CD4-positive, alpha-beta memory T cell (primary cell): ENCODE measurements at places on chromosomes 2 and 18. TPM values are rescaled to one million over a fixed set of nuclear protein-coding genes. Genes with fewer than 3 reads are reported as not detected.

Gene GORASP2
- total RNA-seq = 82.4 TPM

Gene CTAGE1
- not detected for total RNA-seq

Gene SOX11
- not detected for total RNA-seq

DNA sequence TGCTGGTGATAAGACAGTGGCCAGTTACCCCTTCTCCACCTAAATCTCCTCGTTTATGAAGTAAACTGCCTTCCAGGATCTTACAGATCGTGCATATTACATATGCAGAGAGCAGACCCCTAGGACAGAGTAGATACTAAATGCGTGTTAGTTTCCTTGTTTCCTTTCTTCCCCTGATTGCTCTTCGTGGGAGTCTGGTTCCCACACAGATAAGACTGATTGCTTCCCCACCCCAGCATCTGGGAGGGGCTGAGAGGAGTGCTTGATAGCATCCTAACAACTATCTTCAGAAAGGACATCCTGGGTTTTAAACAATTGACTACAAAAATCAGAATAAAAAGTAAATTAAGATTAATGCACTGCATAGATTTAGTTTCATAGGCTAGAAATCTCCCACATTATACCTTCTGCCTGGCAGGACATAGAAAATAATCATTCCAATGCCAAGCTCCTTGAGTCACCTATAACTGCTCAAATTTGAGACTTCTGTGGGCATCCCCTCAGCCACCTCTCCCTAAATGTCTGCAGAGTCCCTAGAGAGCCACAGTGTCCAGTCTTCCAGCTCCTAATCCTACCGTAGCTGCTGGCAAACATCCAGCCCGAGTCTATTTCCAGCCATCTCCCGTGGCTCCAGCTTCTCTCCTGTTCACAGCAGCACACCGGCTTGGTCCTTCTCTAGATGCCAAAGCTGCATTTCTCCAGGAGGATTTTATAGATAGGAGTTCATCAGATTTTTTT lies 128.3 kb downstream of the LRRC30 start:
- no peak for DNase-seq

DNA sequence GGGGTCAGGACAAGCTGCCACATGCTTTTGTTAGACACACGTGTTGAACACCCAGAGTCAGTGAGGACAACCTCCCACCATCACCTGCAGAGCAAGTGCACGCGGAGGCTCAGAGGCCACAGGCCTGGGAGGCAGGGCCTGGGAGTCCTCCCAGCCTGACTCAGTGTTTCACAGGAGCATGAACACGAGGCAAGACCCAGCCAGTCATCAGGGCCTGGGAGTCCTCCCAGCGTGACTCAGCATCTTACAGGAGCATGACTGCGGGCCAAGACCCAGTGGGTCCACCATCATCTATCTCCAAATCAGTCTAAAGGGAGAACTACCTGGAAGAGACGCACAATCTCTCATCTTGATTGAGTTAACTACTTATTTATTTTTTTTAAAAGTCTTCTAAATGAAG lies 112.6 kb upstream of the PXDN start:
- DNase-seq = no peak

GRCh38 chr18:9175115-9175514 lies 38.5 kb downstream of the ANKRD12 start:
- no peak for DNase-seq

Gene TPO
- not detected for total RNA-seq

DNA sequence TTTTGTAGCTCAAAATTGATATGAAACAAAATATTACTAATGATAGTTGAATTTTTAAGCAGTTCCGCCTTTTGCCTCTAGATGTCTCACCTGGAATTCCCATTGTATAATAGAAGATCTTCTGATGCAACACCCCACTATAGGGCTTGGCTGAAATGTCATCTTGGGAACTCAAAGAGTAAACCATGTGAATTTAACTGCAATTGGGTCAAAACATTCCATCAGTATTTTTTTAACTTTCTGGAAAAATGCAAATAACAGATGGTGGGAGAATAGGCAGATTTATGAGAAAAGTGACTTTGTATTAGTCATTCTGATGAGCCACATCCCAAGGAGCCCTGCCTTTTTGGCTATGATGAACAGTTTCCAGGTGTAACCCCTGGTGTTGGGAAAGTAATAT lies 489.9 kb downstream of the NYAP2 start:
- DNase-seq = peak; percentile 6

Gene MOB4
- 21.8 TPM for total RNA-seq

DNA sequence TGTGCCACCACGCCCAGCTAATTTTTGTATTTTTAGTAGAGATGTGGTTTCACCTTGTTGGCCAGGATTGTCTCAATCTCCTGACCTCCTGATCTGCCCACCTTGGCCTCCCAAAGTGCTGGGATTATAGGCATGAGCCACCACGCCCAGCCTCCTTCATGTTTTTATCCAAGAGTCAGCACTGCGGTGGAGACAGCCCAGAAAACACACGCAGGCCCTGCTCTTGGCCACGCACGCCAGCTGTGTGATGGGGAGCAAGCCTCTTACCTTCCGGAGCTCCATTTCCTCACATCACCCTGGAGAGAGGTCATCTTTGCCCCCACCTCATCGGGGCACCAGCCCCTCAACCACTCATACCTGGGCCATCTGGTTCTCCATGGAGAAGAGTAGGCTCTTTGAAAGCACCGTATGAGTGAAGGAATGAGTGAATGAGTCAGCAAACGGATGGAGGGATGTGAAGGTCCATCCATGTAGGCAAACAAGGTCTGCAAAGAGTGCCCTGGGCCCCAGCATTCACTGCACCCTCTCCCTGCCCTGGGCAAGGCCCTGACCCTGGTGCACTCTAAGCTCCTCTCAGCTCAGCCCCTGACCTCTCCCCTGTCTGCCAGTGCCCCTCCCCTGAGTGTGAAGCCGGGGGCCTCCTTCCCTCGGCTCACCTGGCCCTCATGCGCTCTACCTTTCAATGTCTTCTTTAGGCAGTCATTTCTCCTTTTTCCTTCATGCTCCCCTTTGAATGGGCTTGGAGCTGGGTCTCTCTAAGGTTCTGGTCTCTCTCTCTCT lies 7.4 kb downstream of the GYPC start:
- DNase-seq = no peak

DNA sequence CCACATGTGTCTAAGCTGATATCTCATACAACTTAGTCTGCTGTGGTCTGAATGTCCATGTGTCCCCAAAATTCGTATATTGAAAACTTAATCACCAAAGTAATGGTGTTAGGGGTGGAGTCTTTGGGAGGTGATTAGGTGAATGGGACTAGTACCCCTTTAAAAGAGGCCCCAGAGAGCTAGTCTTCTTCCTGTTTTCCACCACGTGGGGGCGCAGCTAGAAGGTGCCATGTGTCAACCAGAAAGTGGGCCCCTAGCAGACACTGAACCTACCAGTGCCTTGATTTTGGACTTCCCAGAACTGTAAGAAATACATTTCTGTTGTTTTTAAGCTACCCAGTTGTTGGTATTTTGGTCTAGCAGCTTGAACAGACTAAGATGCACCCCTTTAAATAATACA lies 86.6 kb downstream of the ASB1 start:
- DNase-seq = no peak

GRCh38 chr2:8534729-8535468 lies 147.0 kb upstream of the ID2 start:
- DNase-seq = no peak

GRCh38 chr2:97932975-97933662 lies 62.6 kb downstream of the TMEM131 start:
- DNase-seq = no peak

Gene RAPH1
- 2.1 TPM for total RNA-seq

DNA sequence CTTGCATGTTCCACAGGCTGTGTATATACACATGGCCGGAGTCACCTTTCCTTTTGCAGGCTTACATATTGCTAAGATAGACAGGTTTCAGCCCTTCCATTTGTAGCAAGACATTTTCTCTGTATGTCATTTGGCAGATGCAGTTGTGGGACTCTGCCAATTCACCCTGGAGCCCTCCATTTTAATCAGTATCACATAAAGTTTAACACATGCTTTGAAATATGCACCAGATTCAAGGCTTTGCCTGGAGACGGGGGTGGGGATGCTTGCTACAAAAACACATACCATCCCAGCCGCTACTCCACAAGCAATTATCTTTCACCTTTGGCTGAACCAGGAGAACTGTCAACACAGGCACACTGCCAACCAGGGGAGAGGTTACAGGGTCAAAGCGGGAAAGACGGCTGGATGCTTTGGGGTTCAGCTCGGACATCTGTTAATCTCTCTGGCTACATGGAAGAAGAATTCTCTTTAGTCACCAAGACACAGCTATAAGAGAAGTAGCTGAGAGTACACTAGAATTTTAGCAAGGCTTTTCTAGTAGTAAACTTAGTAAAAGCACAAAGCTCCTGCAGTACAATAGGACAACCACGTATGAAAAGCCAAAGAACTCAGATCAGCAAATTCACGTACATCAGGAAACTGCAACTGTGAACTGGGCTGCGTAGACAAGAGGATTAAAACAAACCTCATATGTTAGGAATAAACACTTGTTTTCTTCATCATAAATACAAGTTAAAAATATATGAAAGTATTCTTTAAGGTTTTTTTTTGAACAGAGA lies 130.9 kb downstream of the EXOC6B start:
- no peak for DNase-seq

GRCh38 chr2:129910446-129911362 lies 68.8 kb upstream of the RAB6C start:
- DNase-seq = no peak
